ENCODE measurements at places on chromosomes 3 and 15.

DNA sequence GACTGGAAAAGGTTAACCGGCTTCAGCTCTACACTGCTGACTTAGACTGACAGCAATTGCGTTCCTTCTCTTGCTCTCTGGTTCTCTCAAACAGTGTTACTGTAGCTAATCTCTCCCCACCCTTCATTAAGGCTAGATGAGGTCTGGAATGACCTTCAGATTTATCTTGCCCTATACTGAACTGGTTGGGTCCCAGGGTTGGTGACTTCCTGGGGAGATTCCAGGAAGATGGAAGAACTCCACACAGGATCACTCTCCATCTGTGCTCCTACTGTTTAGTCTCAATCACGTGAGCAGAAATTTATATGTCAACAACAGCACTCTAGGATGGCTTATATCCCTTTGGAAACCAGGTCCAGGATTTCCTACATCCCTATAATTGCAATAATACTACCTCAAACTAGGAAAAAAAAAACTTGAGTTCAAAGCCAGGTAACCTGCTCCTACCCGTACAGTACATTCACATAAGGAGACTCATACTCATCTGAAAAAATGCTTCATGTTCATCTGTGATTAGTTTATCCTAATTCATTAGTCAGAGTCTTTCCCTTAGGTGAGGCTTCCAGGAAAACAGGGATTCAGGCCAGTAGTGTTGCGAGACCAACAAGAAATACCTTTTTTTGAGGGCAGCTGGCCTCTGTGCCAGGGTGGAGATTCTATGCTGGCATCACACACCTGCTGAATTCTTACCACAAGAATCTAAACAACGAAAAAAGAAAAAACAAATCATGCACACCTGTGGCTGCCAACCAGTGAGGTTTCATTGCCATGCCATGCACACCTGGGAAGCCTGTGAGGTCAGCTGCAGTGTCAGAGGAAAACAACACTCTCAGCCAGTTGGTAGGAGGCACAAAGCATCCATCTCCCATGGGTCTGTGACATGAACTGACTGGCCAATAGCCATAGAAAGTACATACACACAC is 297.3 kb downstream of the MECOM start:
- DNase-seq: no peak

GRCh38 chr15:36172955-36173354 is 406.5 kb upstream of the CDIN1 start:
- no peak for DNase-seq

DNA sequence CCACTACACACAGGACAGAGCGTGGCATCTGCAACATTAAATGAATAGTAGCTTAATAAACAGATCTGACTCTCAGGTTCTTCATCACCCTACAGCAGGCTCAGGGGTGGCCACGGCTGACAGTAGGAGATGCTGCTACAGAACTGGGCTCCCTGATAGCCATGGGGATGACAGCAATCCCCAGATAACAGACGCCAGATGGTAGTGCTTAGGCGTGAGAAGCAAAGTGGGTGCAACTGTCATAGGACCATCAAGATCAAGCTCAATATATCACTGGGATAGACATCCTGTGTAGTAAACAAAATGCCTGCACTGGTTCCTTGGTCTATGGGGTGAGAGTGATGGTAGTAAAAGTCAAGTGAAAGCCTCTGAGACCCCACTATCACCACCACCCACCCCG is 2.6 kb upstream of the TPRA1 start:
- DNase-seq: no peak

DNA sequence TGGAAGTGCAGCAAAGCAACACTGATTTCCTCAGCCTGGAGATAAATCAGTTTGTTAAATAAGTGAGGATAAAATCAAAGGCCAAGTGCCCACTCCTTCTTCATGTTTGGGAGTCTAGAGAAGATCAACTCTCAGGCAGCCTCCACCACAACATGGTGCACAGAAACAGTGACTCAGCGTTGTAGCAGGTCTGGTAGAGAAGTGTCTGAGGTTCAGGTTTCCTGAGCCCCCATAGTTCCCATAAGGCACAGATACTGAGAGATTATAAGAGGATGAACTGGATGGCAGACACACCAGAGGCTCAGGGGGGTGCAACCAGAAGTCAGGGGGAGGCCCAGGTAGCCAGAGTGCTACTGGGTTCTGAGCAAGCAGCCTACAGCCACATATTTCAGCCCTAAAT is 166.7 kb downstream of the FRMD5 start:
- DNase-seq: no peak

DNA sequence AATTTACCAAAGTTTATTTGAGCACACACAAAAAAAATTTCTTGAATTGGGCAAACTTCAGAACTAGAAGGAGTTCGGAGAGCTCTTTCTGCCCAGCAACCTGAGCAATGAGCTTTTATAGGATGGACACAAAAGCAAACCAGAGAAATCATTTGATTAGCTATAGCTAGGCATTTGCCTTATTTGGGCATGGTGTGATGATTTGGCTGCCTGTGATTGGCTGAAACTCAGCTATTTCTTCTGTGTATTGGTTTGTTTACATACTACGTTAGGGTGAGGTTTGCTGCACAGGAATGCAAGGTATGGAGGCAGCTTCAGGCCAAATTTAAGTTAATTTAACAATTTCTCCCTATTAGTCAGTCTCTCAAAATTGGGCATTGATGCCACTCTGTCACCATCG is 65.1 kb downstream of the NEK11 start:
- no peak for DNase-seq

DNA sequence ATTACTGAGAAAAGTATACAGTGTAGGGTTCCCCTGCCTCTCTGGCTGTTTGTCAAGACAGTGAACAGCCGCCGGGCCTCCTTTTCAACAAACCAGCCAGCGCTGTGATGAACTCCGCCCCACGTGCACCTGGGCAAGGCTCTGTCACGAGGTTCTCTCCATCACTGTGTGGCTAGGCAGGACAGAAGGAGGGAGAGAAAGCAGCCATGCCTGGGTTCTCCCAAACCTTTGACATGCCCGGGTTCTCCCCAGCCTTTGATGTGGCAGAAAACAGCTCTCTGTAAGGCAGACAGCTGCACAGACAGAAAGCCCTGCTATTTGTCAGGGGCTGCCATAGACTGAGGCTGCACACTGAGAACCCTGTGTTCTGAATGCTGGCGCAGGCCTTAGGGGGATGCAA is 101.4 kb upstream of the TRPM1 start:
- DNase-seq: no peak

DNA sequence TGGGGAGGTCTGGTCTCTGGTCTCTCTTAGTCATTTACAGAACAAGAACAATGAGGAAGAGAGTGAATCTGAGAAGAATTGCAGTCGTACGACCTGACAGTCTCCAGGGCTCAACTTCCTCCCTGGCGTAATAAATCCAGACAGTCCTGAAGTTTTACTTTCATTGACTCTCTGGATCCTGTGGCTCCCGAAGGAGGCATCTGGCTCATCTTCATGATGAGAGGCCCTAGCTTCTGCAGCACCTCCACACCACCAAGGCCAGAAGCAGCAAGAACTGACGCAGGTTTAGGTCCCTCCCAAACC is 11.8 kb upstream of the CYFIP1 start:
- no peak for DNase-seq

DNA sequence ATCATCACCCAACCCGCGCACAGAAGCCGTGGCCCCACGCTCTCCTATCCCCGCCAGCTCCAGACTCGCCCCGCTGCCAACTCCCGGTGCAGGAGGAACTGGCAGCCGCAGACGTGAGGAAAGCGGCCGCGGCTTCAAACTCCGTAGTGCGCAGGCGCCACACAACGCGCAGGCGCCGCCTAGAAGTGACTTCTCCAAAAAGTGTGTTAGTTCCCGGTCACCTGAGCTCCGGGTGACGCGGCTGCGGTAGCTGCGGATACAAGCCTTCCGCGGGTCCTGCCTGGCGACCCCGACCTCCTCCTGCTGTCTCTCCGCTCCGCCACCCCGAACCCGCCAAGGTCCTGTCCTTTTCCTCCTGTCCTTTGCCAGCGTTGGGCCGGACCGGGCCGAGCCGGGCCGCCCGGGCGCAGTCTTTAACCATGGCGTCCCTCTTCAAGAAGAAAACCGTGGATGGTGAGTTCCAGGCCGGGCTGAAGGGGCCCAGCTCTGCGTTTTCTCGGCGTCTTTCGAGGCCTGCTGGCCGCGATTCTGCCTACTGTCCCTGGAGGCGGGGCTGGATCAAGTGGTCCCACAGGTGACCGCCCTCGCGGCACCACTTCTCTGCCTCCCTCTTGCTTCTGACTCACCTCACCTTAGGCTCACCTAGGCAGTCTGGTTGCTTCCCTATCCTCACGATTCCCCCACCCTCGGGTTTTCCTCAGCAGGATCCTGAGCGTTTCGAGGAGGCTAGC is at the start of gene CHMP2B:
TSS of gene CHMP2B (plus strand) at position 206 of the 731 bp plus-strand sequence. CDS start at position 420, 214 bp downstream.
- peak; percentile 83 for DNase-seq

GRCh38 chr3:69235882-69236281 is 113.5 kb upstream of the LMOD3 start:
- DNase-seq: no peak

GRCh38 chr3:197550489-197550888 is 5.3 kb downstream of the BDH1 start:
- no peak for DNase-seq

GRCh38 chr3:37058117-37058516 is 64.8 kb downstream of the MLH1 start:
- no peak for DNase-seq

DNA sequence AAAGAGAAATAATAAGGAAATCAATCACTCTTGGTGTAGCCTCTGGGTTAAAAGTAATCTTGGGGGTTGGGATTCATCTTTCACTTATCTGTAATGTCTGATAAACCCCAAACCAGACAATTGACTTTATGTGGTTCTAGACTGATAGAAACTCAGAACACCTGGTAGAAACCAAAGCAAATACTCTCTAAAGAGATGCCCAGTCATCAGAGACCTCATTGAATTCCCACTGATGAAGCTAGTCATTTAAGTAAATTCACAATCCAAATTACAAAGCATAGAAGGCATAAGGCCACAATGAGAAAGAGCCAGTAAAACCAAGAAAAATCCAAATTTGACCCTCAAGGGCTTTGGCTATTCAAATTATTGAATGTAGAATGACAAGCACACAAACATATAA is 250.6 kb downstream of the MBNL1 start:
- DNase-seq: no peak

DNA sequence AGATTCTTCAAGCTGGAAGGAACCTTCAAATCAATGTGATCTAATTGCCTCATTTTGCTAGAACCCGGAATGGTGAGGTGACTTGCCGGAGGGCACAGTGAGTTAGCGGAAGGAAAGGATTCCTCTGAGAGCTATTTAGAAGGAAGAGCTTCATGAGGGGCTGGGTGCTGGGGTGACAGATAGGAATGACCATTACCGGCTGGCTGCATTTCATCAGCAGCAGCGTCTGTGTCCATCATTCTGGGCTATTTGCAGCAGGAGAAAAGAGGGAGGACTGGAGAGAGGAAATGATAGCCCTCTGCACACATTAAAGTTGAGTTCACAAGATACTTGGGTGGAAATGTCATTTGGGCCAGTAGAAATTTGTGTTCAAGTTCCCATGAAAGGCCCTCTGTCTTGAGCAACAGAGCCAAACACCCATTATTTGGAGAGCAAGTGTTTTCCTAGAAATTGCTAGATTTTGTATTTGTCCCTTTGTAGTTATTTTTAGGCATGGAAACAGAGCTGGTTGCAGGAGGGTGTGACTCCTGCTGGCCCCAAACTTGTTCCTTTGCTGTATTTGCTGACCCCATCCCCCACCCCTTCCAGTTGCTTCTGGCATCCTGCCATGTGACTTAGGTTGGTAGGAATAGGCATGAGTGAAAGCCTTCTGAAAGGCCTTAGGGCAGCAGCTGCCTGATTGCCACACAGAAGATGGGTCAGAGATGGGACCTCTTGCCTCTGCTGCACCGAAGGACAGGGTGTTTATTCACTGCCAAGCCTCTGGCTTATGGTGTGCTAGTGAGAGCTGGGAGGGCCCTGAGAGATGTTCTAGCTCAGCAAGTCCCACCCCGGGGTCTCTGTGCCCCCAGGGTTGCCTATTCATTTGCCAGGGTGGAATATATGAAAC is 87.5 kb upstream of the PLXNA1 start:
- DNase-seq: no peak
